Epithelial cell of umbilical artery (primary cell): ENCODE measurements at places on chromosomes 11 and 22. TPM values are rescaled to one million over a fixed set of nuclear protein-coding genes. Genes with fewer than 3 reads are reported as not detected.

DDTL gene
- 0.65 TPM in 1 of 2 replicates, not detected in the other for total RNA-seq

CDC42EP2 gene
- 14.7 and 20.8 TPM in 2 replicates for total RNA-seq

LGR4 gene
- total RNA-seq: 5.2 and 6.5 TPM in 2 replicates

TOM1 gene
- 13.6 and 20.1 TPM in 2 replicates for total RNA-seq

ASCL2 gene
- not detected in 2 replicates for total RNA-seq

SGSM1 gene
- under 0.01 and 0.30 TPM in 2 replicates for total RNA-seq

IGSF22 gene
- total RNA-seq: not detected in 2 replicates

CNGA4 gene
- under 0.01 TPM in 1 of 2 replicates, not detected in the other for total RNA-seq

MS4A7 gene
- not detected in 2 replicates for total RNA-seq

OR8D1 gene
- not detected in 2 replicates for total RNA-seq

TMEM191B gene
- 0.15 TPM in 1 of 2 replicates, not detected in the other for total RNA-seq

IL10RA gene
- total RNA-seq: not detected in 2 replicates

OR52H1 gene
- total RNA-seq: not detected in 2 replicates

OR6T1 gene
- total RNA-seq: not detected in 2 replicates

EFEMP2 gene
- total RNA-seq: 15.3 and 20.5 TPM in 2 replicates

NRGN gene
- total RNA-seq: 0.32 and 0.91 TPM in 2 replicates

MMP8 gene
- total RNA-seq: not detected in 2 replicates

TTC28 gene
- 13.3 and 59.9 TPM in 2 replicates for total RNA-seq

KCNJ4 gene
- total RNA-seq: not detected in 2 replicates

MUC15 gene
- not detected in 2 replicates for total RNA-seq

GRIK4 gene
- 0.32 TPM in 1 of 2 replicates, not detected in the other for total RNA-seq

AP2A2 gene
- total RNA-seq: 19.9 and 30.5 TPM in 2 replicates

SPON1 gene
- not detected in 2 replicates for total RNA-seq

PTPN5 gene
- total RNA-seq: not detected in 2 replicates

ANKK1 gene
- not detected in 2 replicates for total RNA-seq

MPPED2 gene
- 0.32 TPM in 1 of 2 replicates, not detected in the other for total RNA-seq

KRTAP5-8 gene
- not detected in 2 replicates for total RNA-seq

APOA5 gene
- not detected in 2 replicates for total RNA-seq

CCDC157 gene
- 0.76 and 1.6 TPM in 2 replicates for total RNA-seq

TSSK2 gene
- total RNA-seq: not detected in 2 replicates

CLMP gene
- 3.2 and 10.4 TPM in 2 replicates for total RNA-seq

GPHA2 gene
- total RNA-seq: not detected in 2 replicates

RBFOX2 gene
- total RNA-seq: 92.9 and 105 TPM in 2 replicates

PHETA2 gene
- total RNA-seq: 16.9 and 26.6 TPM in 2 replicates

TTLL8 gene
- total RNA-seq: not detected in 2 replicates

OR51B6 gene
- total RNA-seq: not detected in 2 replicates

SLC37A2 gene
- under 0.01 and 0.30 TPM in 2 replicates for total RNA-seq

TRPM5 gene
- total RNA-seq: not detected in 2 replicates

TMPRSS4 gene
- not detected in 2 replicates for total RNA-seq

OR10A6 gene
- total RNA-seq: not detected in 2 replicates

C22orf31 gene
- not detected in 2 replicates for total RNA-seq

OR52E8 gene
- total RNA-seq: not detected in 2 replicates

RDX gene
- total RNA-seq: 68.9 and 137 TPM in 2 replicates
